Fibroblast of skin of right quadriceps (primary cell): ENCODE measurements at places on chromosomes 16 and 17.
A peak's percentile ranks its signal among the peaks of the same experiment; 100 is the strongest.

DNA sequence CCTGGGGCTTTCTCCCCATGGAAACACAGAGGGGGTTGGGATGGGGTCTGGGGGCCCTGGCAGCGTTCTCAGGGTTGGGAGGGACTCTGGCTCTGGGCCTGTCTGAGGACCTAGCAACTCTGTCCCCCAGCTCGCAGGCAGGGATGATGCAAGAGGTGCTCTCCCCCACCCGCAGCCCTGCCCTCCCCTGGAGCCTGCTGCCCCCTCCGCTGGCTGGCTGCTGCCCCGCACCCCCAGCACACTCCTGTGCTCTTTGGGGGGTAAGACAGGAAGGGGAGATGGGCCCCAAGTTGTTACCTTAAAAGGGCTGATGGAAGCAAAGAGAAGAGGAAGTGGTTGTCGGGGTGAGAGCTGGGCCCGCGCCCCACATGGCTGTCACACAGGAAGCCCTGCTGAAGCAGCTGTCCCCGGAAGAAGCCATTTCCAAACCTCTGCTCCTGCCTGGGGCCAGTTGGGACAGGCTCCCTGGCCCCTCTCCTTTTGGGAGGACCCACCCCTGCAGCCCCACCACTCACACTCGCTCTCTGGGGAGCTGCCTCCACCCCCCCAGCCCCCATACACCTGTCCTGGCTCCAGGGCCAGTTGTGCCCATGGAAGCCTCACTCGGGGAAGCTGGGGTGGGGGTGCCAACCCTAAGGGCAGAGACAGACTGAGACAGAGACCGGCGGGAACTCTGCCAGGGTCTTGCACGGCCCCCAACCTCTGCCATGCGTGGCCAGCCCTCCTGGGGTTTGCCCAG, 2.5 kb downstream of the CORO1A start:
- DNase-seq = no peak

DNA sequence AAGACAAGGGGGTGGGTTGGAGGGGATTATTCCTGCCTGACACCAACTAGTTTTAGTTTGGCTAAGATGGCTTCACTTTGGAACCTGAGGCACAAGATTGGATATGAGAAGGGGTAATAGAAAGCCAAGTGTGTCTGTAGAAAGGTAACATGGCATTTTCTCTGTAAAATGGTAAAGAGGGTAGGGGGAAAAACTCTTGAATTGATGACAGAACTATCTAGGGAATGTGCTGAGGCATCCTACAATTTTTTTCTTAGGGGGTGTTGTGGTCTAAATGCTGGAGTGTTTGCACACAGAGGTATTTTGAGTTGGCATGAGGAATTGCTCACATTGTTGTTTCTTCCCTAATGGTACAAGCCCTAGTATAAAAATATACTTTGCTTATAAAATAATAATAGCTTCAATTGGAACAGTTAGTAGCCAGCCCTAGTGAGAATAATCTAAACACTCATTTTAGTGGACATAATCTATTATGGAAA, 25.8 kb downstream of the YPEL2 start:
- DNase-seq = peak; percentile 58

GRCh38 chr16:74160759-74161158, 135.9 kb upstream of the PSMD7 start:
- DNase-seq = no peak

- no peak for DNase-seq
Observed at GRCh38 chr17:53971361-53971760, 148.6 kb downstream of the KIF2B start.

DNA sequence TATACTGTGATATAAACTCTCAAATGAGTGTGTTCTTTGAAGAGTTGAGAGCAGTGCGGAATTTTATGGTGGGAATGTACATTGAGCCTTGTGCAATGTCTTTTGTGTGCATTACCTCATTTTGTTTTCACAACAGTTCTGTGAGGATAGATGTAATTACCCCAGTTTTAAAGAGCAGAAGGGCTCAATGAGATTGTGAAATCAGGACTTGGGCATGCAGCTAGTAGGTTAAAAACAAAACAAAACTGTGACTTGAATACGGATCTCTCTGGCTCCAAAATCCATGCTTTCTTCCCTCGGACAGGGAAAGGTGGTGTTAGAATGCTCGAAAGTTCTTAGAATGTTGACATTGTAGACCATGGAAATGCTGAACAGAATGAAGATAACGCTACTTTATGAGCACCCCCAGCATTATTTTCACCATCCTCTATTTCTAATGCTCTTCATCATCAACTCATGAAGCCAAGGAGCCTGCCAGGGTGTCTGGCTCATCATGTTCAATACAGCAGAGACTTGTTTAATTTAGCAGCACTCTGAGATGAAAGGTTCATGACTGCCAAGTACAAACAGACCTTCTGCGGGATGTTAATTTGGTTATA, 17.1 kb downstream of the MRTFB start:
- peak; percentile 14 for DNase-seq

- peak; percentile 6 for DNase-seq
Observed at GRCh38 chr16:87350681-87351319, 32.8 kb downstream of the FBXO31 start.

GRCh38 chr16:85469929-85470590, 143.1 kb upstream of the GSE1 start:
- no peak for DNase-seq

DNA sequence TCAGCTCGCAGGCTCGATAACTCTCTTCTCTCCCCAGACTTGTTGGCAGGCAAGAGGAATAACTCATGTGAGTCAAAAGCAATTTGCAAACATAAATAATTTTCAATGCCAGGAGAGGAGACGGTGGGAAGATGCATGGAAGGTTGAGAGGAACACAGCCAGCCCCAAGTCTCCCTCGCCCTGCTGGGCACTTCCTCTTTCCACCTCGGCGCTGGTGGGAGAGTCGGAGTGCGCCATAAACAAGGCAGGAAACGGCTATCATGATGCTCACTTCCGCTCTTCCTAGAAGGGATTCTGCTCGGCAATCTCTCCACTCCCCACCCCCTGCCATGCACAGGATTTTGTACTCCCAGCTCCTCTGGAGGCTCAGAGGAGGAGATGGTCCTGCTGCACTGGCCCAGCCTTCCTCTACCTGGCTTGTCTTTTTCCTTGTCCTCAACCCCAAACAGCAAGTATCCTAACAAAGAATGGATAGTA, 13.0 kb downstream of the CBX4 start:
- DNase-seq = peak; percentile 45

DNA sequence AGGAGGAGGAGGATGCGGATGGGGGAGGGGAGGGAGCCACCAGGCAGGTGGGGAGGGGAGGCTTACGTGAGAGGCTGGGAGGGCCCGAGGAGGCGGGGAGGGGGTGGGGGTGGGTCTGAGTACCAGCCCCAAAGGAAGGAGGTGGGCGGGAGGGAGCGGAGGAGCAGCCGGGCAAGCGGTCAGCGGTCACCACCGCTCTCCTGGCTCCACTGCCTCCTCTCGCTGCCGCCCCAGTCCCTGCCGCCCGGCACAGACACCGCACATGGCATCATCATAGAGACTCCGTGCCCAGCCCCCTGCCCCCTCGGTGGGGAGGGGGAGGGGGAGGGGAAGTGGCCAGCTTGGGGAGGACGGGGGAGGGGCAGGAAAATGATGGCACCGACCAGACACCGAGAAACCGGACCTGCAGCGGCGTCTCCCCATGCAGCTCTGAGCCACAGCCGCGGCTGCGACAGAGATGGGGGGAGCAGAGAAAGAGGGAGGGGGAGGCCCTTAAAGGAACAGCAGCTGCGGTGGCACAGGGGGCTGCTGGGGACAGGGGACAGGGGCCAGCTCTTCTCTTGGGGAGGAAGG, at the start of gene TLCD3B:
Gene TLCD3B, minus strand, starts transcription at position 431 of the 573 bp plus-strand sequence. CDS start 744 bp downstream, outside the sequence.
- no peak for DNase-seq
